ENCODE measurements at places on chromosomes 4 and X.

GRCh38 chr4:51843309-51844152, 578 bp downstream of the DCUN1D4 start:
- peak; percentile 54 for DNase-seq

GRCh38 chr4:1961563-1961962, 47.2 kb downstream of the NELFA start:
- no peak for DNase-seq

GRCh38 chrX:126339928-126340327, 173.8 kb upstream of the DCAF12L2 start:
- DNase-seq: no peak

- DNase-seq: no peak
These were observed 982.2 kb downstream of the PCDH7 start for GRCh38 chr4:31702326-31702725.

- no peak for DNase-seq
These were observed 25.6 kb downstream of the KDM6A start for GRCh38 chrX:44898411-44899221.

DNA sequence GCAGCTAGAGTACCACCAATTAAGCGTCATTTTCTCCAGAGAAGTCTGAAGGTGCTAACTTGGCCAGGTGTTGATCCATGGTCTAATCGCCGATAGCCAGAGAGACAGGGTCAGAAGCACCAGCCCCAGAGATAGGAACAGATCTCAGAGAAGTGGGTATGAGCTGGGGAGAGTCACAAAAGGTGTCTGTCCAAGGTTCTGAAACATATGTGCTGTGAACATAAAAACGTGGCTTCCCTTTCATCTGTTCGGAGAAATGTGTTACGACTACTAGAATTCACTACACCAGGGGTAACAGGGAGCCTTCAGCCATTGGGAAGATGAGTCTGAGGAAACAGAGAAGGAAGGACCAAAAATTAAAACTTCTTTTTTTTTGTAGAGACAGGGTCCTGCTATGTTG, 91.3 kb downstream of the FBXL5 start:
- DNase-seq: no peak

DNA sequence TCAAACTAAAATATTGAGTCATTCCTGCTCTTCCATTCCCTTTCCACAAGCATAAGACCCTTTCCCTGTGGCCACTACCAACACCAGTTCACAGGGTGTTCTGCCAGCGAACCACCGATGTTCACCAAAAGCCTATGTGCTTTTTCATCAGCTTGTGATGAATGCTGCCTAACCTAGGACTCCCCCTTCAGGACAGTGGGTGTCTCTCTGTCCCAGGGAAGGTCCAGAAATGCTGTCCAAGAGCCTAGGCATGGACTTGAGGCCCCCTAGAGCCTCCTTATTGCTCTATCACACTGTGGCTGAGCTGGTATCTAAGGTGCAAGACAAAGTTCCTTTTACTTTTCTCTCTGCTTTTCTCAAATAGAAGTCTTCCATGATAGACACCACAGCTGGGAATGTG, 1015.6 kb downstream of the PCDH19 start:
- DNase-seq: no peak

- no peak for DNase-seq
These were observed 1685.3 kb downstream of the STIM2 start for GRCh38 chr4:28545986-28546385.

DNA sequence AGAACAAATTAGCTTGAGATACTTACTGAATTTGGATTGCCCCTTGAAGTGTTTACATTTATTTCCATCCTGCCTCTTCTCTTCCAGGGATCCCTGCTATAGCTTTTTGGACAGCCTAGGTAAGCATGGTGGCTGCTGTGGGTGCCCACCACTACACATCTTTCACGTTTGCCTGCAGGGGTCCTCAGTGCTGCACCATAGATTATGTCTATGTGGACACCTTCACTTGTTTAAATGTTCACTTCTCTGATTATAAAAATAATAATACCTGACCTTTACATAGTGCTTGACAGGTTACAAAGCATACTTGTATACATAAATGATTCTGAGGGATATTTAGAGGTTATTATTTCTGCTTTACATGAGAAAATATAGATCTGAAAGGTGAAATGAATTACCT, 67.9 kb upstream of the SLC4A4 start:
- no peak for DNase-seq

- DNase-seq: no peak
These were observed 80.9 kb downstream of the ARHGAP36 start for GRCh38 chrX:131139072-131139471.

- no peak for DNase-seq
These were observed 69.5 kb downstream of the IL15 start for GRCh38 chr4:141705747-141706377.

- DNase-seq: no peak
These were observed 38.9 kb upstream of the MAP9 start for GRCh38 chr4:155415662-155416061.

DNA sequence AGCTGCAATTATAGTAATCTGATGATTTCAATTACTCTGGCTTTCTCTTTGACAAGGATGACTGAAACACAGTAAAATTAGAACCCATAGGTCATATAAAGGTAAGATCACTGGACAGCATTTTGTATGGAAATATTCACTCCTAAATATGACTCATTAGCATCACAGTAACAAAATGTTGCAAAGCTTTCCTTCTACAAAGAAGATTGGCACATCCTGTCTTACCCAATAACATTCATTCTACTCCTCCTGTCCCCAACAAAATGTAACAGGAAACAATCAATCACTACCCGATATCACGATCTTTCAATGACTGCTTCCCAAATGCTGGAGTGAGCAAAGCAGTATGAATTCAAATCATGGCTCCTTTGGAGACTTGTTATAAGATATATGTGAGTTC, 95.3 kb downstream of the FANCB start:
- no peak for DNase-seq

DNA sequence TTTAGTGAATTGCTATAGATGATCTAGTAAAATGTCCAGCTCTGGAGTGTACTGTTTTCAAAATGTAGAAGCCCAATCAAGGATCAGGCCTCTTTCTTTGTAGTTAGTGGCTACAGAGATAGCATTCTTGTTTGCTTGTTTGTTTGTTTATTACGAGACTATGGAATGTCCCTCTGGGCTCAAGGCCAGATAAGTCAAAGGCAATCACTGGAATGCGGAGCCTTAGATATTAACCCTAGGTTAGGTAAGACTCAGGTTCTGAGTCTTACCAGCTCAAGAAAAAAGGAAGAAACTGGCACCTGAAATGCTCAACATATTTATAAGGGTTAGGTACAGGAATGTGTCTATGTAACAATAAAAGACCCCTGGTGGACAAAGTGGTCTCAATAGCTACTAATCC, 261.5 kb downstream of the SLC7A11 start:
- no peak for DNase-seq

- no peak for DNase-seq
These were observed 14.7 kb upstream of the ATP8A1 start for GRCh38 chr4:42671431-42672194.

- DNase-seq: no peak
These were observed 89.4 kb downstream of the PPP2R2C start for GRCh38 chr4:6383009-6383404.

- no peak for DNase-seq
These were observed 104.0 kb upstream of the BMP2K start for GRCh38 chr4:78671903-78672815.

DNA sequence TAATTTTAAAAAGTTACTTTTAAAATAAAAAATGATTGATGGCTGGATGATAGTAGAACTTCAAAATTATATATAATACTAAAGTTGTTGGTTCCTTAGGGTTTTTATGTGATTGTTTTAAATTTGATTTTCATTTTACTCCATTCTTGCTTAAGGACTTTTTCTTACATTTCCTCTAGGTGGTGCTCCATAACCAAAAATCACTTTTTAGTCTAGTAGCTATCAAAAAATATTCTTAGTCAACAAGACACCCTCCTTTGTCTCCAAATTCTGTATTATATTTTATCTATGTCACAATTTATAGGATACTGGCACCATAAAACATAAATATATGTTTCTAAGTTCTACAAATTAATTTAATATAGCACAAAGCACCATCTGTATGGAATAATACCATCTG, 67.2 kb upstream of the BRWD3 start:
- peak; percentile 12 for DNase-seq

- no peak for DNase-seq
These were observed 7.5 kb downstream of the KLHL15 start for GRCh38 chrX:24019448-24019847.

DNA sequence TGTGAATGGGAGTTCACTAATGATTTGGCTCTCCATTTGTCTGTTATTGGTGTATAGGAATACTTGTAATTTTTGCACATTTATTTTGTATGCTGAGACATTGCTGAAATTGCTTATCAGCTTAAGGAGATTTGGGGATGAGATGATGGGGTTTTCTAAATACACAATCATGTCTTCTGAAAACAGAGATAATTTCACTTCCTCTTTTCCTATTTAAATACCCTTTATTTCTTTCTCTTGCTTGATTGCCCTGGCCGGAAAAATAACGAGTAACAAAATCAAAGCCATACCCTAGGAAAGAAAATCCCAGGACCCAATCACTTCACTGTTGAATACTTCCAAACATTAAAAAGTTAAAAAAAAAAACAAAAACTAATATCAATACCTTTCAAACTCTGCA, 67.7 kb upstream of the UGT2B4 start:
- no peak for DNase-seq

DNA sequence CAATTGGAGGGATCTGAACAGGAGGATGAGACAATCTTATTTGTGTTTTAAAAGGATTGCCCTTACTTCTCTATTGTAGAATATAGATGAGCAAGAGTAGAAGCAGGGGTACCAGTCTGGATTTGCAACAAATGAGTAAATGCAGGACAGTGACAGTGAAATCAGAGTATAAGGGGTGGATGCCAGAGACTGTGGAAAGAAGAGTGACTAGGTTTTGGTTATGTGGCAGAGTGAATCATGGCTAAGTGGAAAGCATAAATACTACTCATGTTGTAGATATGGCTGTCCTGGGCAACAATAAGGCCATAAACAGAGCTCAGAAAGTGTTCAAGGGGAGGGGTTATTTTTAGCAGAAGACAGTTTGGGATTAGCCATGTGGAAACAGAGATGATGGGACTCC, 6.0 kb upstream of the VSIG4 start:
- no peak for DNase-seq

GRCh38 chrX:110172215-110172614, 145.7 kb downstream of the AMMECR1 start:
- no peak for DNase-seq

- DNase-seq: no peak
These were observed 82.0 kb upstream of the CPEB2 start for GRCh38 chr4:14920237-14920636.

DNA sequence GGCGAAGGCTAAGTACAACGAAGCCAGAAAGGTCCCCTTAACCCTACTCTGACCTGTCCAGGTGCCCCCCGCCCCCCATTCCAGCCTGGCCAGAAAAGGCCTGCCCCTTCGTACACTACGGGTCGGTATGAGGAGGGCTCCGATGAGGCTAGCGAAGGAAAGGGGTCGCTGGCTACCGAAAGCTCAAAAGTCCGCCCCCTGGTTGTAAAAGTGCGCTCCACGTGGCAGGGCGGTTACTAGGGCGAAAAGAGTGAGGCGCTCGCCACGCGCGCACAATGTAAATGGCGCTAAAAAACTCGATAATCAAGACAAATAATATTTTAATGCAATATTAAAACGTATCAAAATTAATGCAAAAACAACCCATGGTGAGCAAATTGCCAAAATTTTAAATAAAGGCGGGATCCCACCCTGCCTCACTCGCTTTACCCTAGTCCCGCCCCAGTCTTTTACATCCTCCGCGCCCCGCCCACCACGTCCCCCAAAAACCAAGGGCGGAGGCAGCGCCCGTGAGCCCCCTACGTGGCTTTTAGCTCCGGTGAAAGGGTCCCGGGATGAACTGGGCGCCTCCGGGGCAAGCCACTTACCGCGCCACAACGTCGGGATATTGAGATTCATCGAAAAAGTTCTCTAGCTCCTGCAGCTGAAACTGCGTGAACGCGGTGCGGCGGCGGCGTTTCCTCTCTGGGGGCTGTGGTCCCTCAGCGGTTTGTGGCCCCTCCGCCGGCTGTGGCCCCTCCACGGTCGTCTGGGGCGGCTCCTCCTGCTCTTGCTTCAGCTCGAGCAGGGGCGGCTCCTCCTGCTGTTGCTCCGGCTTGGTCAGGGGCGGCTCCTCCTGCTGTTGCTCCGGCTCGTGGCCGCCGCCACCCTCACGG, 929 bp downstream of the ESX1 start:
- DNase-seq: no peak

DNA sequence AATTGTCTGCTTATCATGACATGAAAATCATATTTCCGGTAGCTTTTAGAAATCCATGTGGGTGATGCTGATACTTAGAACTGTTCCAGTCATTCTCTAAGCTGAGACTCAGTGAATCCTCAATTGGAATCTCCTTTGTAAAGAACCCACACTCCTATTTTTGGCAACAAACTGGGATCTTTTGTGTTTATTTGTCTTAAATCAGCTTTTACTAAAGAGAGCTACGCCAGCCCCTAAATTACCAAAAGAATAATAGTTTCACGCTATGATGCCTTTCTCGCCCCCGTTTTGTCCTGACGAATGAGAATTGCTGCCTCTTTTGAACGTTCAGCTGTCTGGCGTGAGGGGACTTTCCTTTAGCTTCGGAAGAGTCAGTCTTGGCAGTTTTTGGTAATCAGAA, 195.9 kb downstream of the SHOX start:
- DNase-seq: no peak

GRCh38 chrX:154384284-154384892, 5.3 kb downstream of the EMD start:
- no peak for DNase-seq

DNA sequence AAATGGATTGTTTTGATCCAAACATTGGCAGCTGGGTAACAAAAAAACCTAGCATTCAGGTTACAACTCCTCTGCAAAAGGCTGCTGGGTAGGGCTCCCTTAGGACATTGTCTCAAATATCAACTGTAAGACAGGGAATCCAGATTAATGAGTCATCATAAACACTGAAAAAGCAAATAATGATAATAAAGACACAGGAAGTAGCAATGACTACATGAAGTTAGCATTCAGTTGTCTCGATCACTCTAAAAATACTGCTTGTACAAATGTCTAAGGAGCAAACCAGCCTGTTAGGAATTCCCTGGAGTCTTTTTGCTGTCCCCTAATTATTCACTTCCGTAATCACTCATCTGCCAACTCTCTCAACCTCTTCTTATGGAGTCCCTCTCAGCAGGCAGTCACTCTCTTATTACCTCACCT, 259.2 kb downstream of the GPC3 start:
- DNase-seq: no peak

GRCh38 chr4:25775166-25775565, 87.6 kb downstream of the SEL1L3 start:
- DNase-seq: no peak

Measured in T-helper 1 cell (primary cell).